Stimulated activated CD4-positive, alpha-beta T cell treated with anti-CD3 and anti-CD28 coated beads, Interleukin-4, amount 100 ng/mL, for 24 hours (primary cell): ENCODE measurements at places on chromosomes 3 and 15.

GRCh38 chr3:63927422-63928280 lies 15.5 kb upstream of the SCAANT1 start:
- no peak for DNase-seq

DNA sequence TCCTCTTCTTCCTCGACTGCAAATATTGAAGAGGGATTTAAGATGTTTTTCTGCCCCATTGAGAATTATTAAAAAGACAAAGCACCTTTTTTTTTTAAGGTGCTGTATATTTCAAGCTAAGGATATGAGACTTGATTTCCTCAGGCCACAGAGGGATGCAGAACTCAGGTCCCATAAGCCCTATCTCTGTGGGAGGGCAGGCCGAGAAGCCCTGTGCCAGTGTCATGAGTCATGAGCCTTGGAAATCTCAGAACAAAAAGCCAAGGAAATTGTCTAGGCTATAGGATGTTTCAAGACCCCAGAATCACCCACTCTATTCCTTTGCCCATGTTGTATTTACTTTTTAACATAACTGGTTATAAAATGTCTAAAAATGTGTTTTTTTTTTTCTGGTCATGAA lies 7.3 kb downstream of the ESYT3 start:
- DNase-seq: no peak

- DNase-seq: no peak
Observed at GRCh38 chr3:115623044-115623868, at the start of gene GAP43. Gene GAP43, plus strand, starts transcription at chr3:115623510. Its CDS starts 180 bp downstream, at chr3:115623690.

DNA sequence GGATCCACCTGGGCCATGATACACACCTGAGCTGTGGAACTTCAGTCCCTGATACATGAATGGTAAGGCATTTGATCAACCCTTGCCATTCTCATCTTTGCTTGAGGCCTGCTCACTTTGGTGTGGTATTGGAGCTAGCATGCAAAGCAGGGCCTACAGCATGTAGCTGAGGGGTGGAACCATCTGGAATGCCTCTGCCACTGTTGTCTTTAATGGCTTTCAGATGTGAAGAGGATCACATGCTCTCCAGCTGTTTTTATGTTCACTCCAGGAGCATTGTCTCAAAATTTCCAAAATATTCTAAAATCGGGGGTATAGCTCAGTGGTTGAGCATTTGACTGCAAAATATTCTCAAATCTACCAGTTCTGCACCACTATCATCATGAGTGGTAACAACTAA lies 64.4 kb upstream of the PHLDB2 start:
- no peak for DNase-seq

- no peak for DNase-seq
Observed at GRCh38 chr3:73422571-73422970, 202.2 kb downstream of the PDZRN3 start.

DNA sequence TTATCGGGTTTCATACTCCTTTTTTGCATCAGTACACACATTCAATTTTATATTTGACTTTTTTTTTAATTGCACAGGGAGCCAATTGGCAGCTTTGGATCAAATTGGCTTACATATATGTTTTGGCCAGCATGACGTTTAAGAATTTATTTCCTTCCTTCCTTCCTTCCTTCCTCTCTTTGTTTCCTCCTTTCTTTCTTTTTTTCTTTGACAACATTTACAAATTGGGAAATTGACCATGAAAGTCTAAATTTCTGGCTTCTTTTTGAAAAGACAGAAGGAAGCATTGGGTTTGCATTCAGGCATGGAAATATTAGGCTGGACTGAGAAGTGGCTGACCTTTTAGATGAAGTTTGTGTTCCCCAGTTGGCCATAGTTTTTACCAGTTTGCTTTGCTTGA lies 103.4 kb upstream of the IGSF10 start:
- DNase-seq: no peak

- DNase-seq: no peak
Observed at GRCh38 chr15:64749167-64749566, 26.2 kb downstream of the RBPMS2 start.

DNA sequence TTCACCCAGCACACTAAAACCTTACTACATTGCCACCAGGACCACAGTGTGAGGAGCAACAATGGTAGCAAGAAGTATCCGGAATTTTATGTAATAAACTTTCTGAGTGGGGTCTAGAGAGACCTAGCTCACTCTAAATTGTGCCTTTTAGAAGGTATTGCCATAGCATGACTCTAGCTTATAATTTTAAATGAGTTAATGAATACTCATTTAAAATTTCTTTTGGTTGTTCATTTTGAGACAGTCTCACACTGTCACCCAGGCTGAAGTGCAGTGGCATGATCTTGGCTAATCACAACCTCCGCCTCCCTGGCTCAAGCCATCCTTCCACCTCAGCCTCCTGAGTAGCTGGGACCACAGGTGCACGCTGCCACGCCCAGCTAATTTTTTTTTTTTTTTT lies 26.2 kb downstream of the EDC3 start:
- DNase-seq: no peak

DNA sequence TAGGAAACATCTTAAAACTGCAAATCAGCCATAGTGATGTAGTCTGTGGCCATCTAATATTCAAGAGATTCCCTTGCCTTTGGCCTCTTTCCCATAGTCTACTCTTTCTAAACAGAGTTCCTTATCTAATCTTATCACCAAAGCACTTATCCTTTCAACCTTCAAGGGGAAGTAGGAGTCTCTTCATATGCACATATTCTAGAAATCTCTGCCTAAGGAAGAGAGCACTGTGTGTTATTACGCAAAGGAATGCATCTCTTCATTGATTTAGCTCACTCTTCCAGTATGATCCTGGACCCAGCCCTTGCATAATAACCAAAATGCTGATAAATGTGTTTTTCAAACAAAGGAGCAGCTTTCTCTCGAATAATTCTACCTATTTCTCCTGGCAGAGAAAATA lies 253.7 kb upstream of the TPRG1 start:
- no peak for DNase-seq

GRCh38 chr15:61729646-61730045 lies 330.6 kb downstream of the VPS13C start:
- no peak for DNase-seq

DNA sequence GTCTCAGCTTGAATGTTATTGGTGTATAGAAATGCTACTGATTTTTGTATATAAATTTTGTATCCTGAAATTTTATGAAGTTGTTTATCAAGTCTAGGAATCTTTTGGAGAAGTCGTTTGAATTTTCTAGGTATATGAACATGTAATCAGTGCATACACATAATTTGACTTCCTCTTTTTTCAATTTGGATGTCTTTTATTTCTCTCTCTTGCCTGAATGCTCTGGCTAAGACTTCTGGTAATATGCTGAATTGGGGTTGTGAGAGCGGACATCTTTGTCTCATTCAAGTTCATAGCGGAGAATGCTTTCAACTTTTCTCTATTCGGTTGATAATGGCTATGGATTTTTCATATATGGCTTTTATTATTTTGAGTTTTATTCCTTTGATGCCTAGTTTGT lies 100.9 kb upstream of the MCTP2 start:
- no peak for DNase-seq

DNA sequence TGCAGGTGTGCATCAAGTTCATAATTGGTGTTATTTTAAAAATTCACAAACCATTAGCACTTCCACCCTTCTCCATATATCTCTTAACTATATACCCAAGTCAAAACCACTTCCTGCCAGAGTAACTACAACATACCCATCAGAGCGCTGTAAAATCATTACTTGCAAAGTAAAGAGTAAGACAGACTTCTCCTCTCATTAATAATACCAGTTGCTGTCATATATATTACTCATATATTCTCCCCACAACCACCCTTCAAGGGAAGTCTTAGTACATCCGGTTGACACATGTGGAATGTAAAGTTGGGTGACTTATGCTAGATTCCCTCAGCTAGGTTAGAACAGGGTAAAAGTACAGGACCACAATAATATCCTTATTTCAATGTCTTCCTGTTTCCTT lies 5.6 kb downstream of the TERC start:
- DNase-seq: peak; percentile 14

- no peak for DNase-seq
Observed at GRCh38 chr15:96867992-96868391, 537.5 kb downstream of the NR2F2 start.

DNA sequence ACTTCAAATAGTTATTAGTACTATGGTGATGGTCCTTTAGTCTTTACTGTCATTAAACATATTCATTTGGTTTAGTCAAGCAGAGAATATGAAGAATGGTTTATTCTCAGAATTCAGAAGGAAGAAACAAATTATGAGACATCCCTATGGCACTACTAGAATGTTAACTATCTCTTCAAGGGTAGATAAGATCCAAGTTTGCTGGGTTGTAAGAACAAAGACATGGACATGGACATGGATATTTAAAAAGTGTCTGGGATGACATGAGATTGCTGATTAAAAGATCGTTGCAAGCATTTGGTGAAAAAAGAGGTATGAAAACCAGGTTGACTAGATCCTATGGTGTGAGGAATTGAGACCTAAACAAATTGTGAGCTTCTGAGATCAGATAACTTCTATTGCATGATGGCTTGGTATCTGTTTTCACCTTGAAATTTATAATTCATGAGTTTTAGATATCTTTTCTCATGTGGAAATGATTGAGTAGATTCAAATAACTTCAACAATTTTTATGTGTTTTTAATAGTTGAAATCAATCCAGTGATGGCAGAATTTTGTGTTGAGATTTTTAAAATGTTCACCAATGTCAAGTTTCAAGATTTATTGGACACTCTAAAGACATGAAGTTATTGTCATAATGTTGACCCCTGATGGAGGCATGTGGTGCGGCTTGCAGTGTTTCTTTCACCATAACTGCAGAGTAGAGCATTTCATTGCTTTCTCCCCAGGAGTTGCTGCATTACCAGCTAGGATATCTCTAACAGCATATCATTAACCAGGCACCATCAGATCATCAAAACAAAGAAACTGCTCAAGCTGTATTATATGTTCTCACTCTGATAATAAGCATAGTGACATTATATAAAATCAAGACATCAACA lies 72.6 kb downstream of the NAALADL2 start:
- DNase-seq: no peak

DNA sequence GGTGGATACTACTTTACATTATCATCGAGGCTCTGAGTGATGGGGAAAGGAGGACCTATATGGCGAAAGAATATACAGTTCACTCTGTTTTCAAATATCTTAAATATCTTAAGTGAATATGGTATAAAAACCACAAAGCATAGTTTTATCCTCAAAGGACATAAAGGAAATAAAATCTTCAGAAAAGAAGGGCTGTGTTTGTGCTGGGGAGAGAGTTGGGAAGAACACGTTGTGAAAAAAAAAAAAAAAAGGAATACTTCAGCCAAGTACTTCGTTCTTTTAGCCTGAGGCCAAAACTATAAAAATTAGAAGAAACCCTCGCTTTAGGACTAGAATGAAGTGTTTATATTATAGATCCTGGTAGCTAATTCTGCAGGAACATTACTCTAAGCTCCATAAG lies 10.2 kb upstream of the TMEM212 start:
- no peak for DNase-seq

- peak; percentile 49 for DNase-seq
Observed at GRCh38 chr15:77034695-77035489, 36.0 kb downstream of the TSPAN3 start.

- no peak for DNase-seq
Observed at GRCh38 chr3:151357463-151357850, 27.1 kb downstream of the P2RY12 start.

DNA sequence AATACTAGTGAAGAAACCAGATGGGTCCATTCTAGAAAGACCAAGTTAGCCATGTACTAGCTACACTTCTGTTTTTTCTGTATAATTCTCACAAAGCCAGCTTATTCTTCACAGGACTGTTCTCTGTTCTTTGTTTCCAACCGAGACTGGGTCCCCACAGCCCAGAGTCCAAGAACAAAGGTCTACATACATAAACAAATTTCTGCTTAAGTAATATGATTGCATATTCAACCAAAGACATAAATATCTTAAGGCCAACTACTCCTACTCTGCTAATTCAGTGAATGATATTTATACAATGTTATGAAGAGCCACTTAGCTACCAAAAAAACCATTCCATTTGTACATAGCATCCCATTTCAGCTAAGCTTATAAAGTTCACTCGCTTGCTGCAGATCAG lies 299.8 kb upstream of the CCDC54 start:
- no peak for DNase-seq

- no peak for DNase-seq
Observed at GRCh38 chr3:79367803-79368202, 400.0 kb downstream of the ROBO1 start.

DNA sequence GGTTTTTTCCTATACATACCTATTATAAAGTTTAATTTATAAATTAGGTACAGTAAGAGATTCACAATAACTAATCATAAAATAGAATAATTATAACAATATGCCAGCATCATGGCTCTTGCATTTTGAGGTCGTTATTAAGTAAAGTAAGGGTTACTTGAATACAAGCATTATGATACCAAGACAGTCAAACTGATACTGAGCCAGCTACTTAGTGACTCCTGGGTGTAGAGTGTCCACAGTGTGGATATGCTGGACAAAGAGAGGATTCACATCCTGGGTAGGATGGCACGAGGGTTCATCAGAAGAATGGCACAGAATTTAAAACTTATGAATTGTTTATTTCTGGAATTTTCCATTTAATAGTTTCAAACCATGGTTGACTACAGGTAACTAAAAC lies 157.2 kb upstream of the IL12A start:
- no peak for DNase-seq

DNA sequence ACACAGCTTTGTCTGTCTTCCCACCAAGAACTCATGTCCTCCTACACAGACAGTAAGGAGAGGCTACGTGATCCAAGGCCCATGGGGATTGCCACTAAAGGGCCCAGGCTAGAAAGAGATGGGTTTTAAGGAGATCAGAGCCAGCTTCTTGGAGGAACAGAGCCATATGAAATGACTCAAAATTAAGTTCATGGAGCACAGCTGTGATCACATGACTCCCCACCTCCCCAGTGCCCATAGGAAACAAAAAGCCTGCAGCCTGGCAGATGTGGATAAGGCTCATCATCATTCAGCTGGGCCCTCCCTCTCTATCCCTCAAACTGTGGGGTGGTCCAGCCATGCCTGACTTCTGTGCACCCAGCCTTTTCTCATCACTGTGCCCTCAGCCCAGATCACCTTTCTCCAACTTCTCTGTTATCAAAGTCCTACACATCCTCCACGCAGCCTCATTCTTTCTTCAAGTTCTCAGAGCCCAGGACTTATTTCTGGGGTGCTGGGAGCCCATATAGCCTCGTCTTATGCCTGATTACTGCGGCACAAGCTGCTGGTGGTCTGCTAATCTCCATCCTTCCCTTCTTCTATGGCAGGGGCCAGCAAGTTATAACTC lies 137.6 kb downstream of the SMAD6 start:
- no peak for DNase-seq

GRCh38 chr3:128376516-128376915 lies 90.2 kb downstream of the DNAJB8 start:
- no peak for DNase-seq

GRCh38 chr3:40254891-40255290 lies 54.6 kb upstream of the EIF1B start:
- DNase-seq: no peak
